Vagina (tissue), 2 donors: ENCODE measurements at places on chromosomes 12 and 14.

GRCh38 chr14:76872796-76873432, 46.7 kb downstream of the LRRC74A start:
- no peak for DNase-seq

GRCh38 chr14:100838493-100839314, 12.8 kb downstream of the MEG3 start:
- no peak for DNase-seq

DNA sequence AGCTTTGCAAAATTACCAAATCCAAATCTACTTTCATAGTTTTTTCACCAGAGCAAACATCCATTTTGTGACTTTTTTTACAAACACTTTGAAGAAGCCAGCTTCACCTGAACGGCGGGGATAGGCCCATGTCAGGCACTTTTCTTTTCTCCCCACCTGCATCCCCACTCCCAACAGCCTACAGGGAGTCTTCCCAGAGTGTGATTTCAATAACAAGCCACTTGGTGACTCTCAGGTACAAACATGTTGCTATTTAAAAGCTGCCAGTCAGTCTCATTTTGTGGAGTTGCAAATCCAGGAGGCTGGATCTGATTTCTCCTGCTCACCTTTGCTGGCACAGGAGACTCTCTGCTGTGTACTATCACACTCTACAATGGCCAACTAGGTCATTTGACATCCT, 285.5 kb downstream of the KCNH5 start:
- DNase-seq: no peak

GRCh38 chr12:6632026-6632983, 3.5 kb downstream of the LPAR5 start:
- no peak for DNase-seq

DNA sequence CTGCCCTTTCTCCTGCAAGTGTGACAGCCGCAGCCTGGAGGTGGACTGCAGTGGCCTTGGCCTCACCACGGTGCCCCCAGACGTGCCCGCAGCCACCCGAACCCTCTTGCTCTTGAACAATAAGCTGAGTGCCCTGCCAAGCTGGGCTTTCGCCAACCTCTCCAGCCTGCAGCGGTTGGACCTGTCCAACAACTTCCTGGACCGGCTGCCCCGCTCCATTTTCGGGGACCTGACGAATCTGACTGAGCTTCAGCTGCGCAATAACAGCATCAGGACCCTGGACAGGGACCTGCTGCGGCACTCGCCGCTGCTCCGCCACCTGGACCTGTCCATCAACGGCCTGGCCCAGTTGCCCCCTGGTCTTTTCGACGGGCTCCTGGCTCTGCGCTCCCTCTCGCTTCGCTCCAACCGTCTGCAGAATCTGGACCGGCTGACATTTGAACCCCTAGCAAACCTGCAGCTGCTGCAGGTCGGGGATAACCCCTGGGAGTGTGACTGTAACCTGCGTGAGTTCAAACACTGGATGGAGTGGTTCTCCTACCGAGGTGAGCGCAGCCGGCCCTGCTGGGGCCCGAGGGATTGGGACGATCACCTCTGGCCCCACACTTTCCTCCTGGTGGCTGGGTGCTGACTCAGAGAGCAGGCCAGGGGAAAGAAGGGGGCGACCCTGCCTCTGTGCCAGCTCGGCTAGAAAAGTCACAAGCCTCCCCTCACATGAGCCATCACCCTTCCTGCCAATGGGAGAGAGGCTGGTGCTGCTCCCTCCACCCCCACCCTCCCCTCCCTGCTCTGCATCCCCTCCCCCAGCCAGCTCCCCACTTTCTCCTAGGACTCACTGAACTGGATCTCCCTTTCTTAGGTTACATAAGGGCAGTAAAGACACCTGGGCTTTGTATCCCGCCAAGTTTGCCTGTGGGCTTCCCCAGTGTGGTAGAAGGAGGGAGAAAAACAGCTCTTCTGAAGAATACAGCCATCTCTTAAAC, 10.9 kb downstream of the LRTM2 start:
- DNase-seq: no peak

DNA sequence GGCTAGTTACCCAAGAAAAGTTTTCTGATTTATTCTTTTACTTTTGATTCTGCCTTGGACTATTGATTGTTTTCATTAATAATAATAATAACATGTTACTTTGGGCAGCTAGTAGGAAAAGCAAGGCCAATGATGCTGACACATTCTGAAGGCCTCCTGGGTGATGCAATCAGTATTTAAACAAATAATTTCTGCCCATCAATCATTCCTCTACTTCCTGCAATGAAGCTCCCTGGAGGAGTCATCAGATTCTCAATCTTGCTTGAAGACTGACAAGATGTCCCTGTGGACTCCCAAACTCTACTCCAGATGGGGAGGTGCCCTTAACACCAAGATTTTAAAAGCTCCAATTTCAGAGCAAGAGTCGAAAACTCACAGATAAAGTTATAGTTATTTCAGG, at the start of gene SPX:
Gene SPX, plus strand, starts transcription at position 244 of the 400 bp plus-strand sequence. CDS start 177 bp downstream, outside the sequence.
- DNase-seq: no peak

DNA sequence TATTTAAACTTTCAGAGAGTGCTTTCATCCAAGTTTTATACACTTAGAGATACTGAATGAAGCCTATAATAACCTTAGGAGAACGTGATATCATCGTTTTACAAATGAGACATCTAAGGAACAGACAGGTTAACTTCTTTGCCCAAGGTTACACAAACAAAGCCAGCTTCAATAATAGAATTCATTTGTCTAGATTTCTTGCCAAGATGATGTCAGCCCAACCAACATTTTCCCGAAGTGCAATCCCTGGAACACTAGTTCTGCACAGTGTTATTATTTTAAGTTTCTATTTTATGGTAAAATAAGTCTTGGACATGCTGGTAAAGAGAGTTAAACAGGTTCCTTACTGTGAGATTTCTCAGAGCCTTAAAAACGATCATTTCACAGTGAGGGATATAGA, 174.6 kb downstream of the SLC25A21 start:
- no peak for DNase-seq

DNA sequence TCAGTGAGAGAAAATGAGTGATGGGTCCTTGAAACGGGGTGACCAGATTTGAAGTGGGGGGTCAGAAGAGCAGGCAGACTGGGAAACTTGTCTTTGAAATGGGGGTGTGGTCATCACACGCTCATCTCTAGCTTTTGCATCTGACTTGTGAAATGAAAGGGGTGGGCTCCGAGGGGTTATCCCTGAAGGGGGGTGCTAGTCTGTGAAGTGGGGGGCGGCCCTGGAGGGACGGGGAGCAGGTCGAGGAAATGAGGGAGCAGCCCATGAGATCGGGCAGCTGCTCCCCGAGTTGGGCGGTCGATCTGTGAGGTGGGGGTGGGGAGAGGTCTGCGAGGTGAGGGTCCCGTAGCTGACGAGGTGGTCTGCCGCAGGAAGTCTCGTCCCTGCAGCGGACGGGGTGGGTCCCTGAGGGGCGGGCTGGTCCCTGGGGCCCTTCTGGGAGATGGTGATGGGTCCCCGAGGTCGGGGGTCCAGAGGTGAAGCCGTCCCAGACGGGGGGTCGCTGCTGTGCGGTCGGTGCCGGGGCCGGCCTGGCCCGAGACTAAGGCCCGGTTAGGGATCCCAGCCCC, 542 bp downstream of the PXN start:
- DNase-seq: no peak

DNA sequence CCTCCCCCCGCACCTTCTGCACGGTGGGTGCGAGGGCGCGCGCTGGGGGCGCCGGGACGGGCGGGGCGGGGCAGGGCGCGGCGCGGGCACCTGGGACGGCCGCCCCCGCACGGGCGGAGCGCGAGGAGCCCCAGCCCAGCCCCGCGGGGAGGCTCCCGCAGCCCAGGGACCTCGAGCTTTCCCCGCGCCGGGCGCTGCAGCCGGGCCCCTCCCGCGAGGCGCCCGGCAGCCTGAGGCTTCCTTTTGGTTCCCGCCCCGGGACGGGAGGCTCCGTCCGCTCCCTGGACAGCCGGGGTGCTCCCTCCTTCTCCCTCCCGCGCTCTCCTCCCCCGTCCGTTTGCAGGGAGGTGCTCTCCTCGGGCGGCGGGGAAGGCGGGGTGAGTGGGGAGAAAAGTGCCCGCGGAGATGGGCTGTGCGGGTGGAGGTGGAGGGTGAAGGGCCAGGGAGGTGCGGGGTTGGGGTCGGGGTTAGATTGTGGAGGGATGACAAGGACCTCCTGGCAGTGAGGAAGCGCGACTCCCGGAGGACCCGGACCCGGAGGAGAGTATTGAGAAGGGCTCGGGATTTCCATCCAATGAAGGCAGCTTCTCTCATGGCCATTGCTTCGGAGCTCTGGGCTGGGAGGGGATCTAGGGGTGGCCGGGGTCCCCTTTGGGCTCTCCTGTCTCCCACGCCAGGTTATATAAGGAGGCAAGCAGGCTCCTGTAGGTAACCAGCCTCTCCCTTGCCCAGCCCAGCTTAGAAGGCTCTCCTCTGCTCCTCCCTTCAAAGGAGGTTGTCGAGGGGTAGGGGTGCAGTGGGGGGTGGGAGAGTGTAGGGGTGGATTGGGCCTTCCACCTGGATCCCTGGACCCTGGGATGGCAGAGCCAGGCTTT, 645 bp downstream of the JDP2 start:
- no peak for DNase-seq

- DNase-seq: no peak
Measured at GRCh38 chr12:25322351-25322750, 71.6 kb upstream of the KRAS start.

- DNase-seq: no peak
Measured at GRCh38 chr14:71686677-71687076, 245.6 kb upstream of the RGS6 start.

DNA sequence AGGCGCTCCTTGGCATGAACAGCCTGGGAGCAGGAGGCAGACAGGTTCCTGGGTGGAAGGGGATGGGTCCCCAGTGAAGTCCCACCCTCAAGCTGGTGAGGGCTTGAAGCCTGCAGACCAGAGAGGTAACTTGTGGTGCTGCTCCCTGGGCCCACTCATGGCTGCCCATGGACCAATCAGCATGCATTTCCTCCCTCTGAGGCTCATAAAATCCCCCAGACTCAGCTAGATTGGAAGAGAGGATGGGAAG, 50.2 kb downstream of the A2M start:
- no peak for DNase-seq
